ENCODE measurements at places on chromosomes 3 and 15.

GRCh38 chr3:104556372-104557078 is 810.2 kb upstream of the ALCAM start:
- peak; percentile 36 for DNase-seq

DNA sequence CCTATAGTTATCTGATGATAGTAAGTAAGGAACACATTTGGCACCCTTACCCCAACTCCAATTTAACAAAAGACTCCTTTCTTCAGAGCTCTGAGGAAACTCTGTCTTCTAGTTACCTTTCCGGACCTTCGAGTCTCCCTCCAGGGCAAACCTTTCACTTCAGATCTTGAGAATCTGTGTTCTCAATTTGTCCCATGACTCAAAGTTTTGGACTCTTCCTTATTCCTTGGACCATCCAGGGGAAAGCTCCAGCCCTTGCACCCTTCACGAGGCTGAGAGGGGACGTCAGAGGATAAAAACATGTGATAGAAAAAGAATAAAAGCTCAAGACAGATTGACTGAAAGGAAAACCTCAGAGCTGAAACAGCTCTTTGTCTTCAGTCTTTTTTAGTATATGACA is 76.9 kb downstream of the CTNNB1 start:
- DNase-seq, result no peak

DNA sequence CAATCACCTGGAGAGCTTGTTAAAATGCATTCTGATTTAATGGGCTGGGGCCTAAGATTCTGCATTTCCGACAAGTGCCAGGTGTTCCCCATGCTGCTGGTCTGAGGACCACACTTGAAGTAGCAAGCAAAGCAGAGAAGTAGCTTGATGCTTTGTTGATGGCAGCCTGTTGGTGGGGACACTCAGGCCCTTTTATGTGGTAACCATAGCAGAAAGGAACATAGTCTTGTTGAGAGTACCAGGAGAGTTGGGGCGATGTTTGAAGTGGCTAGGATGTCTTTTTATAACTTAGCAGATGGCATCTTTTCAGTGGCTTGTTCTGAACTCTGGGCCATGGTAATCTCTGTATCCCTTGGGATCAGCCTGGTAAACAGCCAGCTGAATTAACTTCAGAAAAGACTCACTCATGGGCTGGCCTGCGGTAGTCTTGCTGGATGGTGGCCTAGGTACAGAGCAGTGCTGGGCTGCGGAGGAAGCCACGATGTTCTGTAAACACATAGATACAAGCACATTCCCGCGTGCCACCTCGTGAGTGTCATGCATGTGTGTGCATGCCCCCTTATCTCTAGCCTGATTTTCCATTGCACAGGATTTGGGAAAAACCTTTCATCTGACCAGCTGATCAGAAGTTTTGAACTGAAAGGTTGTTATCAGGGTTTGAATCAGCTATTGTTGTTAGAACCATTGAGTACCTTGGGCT is 292.4 kb upstream of the LRRFIP2 start:
- no peak for DNase-seq

GRCh38 chr3:185176750-185177359 is 24.0 kb upstream of the C3orf70 start:
- peak; percentile 68 for DNase-seq

DNA sequence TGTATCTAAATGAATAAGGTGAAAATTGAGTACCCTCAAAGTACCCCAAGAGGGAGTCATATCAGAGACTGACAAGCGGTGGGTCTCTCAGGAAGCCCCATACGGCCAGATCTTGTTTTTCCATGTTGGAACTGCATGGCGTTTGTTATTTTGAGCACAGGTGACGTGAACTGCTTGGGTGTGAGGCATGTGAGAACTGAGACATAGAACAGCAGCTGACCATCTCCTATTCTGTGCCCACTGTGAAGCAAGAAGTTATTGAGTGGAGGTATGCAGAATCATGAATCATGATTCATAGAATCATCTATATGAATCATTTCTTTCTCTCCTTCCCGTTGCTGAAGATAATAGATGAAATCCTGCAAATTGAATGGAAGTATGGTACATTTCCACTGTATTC is 4.6 kb downstream of the VPS8 start:
- no peak for DNase-seq

DNA sequence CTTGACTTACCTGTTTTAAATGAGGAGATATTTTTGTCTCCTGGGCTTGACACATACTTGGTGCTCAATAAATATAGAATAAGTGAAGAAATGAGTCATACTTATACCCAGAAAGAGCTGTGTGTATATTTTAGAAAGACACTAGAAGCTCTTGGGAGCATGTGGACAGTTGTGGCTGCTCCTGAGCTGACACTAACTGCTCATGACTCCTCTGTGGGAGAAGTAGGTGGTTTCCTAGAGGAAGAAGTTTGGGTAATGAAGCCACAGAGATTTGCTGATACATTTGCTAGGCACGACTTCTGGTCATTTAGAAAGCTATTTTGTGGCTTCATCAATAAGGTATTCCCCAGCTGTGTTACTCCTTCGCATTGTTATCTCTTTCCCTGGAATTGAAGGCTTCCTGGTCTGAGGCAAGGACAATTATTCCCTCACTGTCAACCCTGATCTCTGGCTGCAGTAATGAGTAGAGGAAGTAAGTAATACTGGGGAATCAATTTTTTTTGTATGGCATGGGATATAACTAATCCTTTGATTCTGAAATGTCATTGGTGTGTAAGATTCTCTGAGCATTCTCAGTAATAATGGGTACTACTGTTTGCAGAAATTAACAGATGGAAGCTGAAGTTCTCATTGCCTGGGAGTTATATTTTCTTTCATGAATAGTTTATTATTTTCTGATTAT is 79.6 kb upstream of the DCBLD2 start:
- DNase-seq, result no peak

- DNase-seq, result no peak
These were observed 26.7 kb downstream of the TMEM43 start for GRCh38 chr3:14151471-14152083.

DNA sequence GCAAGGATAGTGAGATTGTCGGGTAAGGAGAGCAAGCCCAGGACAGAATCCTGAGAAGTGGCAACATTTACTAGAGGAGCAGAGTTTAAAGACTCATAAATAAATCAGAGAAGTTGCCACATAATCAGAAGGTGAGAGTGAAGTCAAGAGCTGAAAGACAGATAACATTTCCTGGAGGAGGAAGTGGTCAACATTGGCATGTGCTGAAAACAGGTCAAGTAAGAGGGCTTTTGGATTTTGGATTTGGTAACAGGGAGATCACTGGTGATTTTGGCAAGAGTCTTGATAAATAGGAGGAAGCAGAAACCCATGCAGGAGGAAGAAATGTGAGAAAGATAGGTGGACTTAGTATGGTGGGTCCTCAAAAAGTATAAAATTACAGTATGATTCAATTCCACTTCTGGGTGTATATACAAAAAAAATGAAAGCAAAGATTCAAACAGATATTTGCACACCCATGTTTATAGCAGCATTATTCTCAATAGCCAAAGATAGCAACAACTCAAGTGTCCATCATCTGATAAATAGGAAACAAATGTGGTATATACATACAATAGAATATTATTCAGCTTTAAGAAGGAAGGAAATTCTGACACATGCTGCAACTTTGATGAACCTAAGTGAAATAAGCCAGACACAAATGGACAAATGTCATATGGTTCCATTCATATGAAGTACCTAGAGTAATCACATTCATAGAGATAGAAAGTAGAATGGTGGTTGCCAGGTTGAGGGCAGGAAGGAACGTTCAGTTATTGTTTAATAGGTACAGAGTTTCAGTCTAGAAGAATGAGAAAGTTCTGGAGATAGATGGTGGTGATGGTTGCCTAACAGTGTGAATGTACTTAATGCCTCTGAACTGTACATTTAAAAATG is 27.3 kb upstream of the MBNL1 start:
- DNase-seq, result no peak

- DNase-seq, result no peak
These were observed 41.8 kb downstream of the FILIP1L start for GRCh38 chr3:100072326-100073048.

DNA sequence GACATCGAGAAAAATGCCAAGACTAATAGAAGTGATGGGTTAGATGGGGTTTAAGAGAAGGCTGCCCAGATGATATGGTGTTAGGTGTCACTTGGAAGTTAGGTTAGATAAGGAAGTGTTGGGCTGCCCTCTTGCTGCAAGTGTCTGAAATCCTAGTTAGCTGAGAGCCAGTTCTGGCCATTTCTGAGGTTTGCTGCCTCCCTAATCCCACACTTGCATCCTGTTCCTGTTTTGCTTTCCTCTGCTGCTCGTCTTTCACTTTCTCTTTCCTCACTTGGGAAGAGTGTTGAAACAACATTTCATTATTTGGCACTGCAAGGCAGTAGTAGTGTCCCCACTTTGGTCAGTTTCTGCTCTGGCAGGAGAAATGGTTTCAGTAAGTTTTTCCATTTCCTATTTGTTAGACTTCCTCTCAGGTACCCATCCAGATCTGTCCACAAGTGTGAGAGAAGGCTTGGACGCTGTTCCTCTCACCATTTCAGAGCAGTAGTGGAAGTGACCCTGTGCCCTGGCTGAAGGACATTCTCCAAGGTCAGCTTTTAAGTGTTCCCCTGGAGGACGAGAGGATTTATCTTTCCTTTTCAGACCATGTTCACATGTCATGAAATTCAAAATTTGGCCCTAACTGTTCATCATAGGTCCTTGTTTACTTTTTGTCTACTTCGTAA is 93.3 kb downstream of the ADAMTSL3 start:
- DNase-seq, result peak; percentile 51

GRCh38 chr3:152385761-152386160 is 117.0 kb downstream of the MBNL1 start:
- peak; percentile 43 for DNase-seq

DNA sequence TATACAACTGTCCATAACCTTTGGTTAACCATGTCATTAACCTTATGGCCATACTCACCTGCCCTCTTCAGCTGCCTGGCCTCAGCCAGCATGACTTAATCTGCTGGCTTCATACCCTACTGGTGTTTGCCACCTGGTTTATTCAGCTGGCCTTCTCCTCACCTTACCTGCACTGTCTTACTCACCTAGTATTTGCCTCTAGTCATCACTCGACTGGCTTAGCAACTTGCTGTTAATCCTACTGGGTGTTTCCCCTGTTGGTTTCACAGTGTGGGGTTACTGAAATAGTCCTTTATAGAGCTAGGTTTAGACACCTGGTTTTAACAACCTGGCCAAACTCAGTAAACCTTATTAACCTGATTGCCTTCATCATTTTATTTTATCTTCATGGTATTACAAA is 96.4 kb downstream of the IL12A start:
- DNase-seq, result no peak

DNA sequence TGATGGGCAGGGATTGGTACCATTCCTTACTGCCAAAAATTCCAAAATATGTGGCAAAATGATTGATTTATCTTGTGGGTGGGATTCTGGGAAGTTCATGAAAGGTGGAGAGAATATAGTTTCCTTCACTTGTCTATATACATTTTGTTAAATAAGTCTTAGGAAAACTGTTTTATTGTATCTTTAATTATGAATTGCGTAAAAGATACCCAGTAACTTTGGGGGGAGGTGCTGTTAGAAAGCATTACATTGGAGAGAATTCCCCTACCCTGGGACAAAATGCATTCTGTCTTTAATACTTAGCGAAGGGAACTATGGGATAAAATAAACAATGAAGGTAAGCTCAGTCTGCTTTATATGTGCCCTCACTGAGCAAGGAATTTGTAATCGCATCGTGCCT is 4.6 kb downstream of the SETD5 start:
- DNase-seq, result no peak

- DNase-seq, result no peak
These were observed 25.8 kb downstream of the LDHAL6B start for GRCh38 chr15:59232476-59232875.

GRCh38 chr3:79027593-79027992 is 740.2 kb downstream of the ROBO1 start:
- no peak for DNase-seq

GRCh38 chr15:92430069-92430440 is 36.4 kb downstream of the ST8SIA2 start:
- no peak for DNase-seq

GRCh38 chr15:96363707-96364106 is 33.2 kb downstream of the NR2F2 start:
- DNase-seq, result peak; percentile 18

DNA sequence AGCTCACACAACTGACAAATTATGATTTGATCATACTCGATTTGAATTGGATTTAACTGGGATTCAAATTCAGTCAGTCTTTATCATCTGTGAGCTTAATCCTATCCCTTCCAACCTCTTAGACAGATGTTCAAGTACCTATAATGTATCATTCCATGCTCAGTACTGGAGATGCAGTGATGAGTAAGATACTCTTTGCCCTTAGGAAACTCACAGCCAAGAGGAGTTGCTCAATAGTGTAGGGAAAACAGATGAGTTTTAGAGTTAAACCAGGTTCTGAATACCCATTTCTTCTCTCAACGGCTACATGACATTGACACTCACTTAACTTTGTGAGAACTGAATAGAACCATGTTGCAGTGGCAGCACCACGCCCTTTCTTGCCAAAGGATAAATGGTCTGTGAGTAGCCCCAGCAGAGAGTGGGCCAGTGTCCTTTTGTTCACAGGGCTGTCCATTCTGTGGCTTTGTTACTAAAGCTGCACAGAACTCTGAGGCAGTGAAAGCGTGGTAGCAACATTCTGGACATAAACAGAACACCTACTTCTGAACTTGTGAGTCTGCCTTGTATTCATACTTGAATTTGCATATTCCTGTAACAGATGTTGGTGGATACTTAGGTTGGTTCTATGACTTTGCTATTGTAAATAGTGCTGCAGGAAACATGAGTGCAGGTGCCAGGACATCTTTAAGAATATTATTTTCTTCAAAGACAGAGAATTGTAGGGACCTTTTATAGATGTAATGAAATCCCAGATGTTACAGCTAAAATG is 91.6 kb downstream of the RASA2 start:
- DNase-seq, result no peak

- no peak for DNase-seq
These were observed 251.0 kb upstream of the ICE2 start for GRCh38 chr15:60729850-60730458.
